ENCODE measurements at places on chromosomes 3 and 15.

DNA sequence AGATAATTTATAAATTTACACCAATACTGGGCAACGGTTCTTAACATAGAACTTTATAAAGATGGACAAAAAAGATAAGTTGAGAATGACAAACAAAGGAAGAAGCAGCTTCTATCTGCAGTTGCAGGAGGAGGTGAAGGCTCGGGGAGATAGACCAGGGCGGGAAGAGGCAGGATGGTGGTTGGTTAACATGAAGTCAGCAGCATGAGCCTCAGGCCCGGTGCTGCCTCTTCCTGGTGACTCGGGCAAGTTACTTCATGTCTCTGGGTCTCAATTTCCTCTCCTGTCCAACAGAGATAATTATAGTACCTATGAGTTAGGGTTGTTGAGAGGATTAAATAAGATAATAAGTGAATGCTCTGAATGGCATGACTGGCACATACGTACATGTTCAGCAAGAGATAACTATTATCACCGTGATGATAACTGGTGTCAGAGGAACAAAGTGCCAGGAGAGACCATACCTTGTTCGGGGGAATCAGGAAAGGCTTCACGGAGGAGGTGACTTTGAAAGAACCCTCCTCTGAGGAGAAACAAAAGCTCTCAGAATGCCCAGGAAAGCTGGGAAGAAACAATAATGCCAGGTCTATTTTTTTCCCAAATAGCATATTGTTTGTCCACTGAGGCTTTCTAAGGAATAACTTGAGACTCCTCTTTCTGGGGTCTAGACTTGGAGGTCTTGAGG is 4.4 kb downstream of the PAK6 start:
- no peak for DNase-seq

GRCh38 chr15:38674448-38674847 is 109.8 kb upstream of the RASGRP1 start:
- no peak for DNase-seq

GRCh38 chr15:28112101-28112760 is 13.1 kb upstream of the OCA2 start:
- no peak for DNase-seq

GRCh38 chr3:105764378-105765307 is 104.2 kb downstream of the CBLB start:
- DNase-seq = no peak

DNA sequence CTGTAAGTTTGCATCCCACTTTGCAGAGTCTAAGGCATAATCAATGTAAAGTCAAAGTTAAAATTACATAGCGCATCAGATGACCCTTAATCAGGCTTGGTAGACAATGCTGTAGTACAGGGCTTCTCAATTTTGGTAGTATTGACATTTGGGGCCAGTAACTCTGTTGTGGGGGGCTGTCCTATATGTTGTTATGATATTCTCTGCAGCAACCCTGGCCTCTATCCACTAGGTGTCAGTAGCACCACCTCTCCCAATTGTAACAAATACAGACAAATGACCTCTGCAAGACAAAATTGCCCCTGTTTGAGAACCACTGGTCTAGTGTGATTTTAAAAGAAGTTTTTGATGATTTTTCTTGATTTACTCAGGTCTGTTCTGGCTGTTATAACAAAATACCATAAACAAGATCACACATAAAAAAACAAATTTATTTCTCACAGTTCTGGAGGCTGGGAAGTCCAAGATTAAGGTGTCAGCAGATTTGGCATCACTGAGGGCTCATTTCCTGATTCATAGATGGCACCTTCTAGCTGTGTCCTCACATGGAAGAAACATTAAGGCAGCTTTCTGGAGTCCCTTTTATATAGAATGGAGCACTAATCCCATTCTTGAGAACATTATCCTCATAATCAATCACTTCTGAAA is 37.6 kb upstream of the SLC9A9 start:
- peak; percentile 7 for DNase-seq

DNA sequence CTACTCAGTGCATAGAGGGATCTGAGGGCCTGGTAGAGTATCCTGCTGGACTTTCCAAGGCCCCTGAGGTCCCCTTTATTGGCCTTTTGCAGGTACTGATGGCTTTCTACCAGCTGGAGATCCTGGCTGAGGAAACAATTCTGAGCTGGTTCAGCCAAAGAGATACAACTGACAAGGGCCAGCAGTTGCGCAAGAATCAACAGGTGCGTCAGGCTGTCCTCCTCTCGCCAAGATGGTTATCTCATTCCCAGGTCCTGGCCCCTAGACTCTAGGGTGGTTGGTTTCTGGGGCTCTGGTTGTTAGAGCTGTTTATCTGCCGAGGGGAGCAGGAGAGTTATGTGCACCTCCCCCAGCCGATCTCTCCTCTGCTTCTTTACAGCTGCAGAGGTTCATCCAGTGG is 9.3 kb downstream of the EIF2B5 start:
- no peak for DNase-seq
